ENCODE measurements at places on chromosomes 13 and 19. TPM values are rescaled to one million over a fixed set of nuclear protein-coding genes. Genes with fewer than 3 reads are reported as not detected.

- H3K4me1 ChIP-seq: no peaks in the 10 kb centered on the region
- no peak overlapping the region for H3K27ac ChIP-seq
- no peaks in the 10 kb centered on the region for H3K27me3 ChIP-seq
- no peak overlapping the region for H3K4me3 ChIP-seq
These were observed 1238.0 kb downstream of the PCDH17 start for GRCh38 chr13:58869566-58869965.

GRCh38 chr19:5179256-5179655, 161.4 kb downstream of the PTPRS start:
- no peaks in the 10 kb centered on the region for H3K27me3 ChIP-seq
- no peaks in the 10 kb centered on the region for H3K4me1 ChIP-seq
- H3K4me3 ChIP-seq: no peak overlapping the region

- no peaks in the 10 kb centered on the region for H3K36me3 ChIP-seq
- H3K27ac ChIP-seq: no peak overlapping the region
- DNase-seq: no peak
- peaks cover 6% of the 10 kb centered on the region for H3K27me3 ChIP-seq
These were observed 124.7 kb upstream of the VSTM2B start for GRCh38 chr19:29400917-29401711.

DNA sequence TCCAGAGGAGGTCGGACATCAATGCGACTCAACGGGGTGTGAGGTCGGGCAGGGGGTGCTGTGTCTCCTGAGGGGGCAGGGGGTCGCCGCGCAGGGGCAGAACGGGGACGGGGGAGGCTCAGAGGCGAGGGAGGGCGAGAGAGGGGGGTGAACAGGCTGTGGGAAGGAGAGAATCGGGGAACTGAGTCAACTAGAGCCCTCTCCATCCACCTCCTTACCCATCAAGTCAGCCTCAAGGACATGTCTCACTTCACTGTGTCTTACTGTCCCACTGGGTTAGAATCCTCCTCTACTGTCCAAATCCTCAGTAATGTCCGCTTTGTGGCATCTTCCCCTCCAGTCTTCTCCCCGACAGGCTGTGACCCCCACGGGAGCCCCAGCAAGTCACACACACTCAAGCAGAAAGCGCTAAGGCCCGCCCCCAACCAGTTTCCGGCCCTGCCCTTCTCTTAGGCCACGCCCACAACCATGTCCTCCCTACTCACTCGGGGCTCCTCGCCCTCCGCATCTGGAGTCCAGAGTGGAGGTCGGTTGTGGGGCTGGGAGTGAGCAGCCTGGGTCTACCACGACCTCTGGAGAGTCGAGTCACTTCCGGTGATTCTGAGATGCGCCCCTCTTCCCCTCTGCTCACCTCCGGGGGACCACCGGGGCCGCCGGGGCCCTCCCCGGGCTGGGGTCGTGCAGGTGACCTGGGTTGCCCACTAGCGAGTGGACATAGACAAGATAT, 9.3 kb downstream of the PLEKHA4 start:
- H3K36me3 ChIP-seq: no peaks in the 10 kb centered on the region
- peak; percentile 84 for DNase-seq
- H3K27me3 ChIP-seq: peaks cover 11% of the 10 kb centered on the region
- H3K27ac ChIP-seq: no peak overlapping the region

DNA sequence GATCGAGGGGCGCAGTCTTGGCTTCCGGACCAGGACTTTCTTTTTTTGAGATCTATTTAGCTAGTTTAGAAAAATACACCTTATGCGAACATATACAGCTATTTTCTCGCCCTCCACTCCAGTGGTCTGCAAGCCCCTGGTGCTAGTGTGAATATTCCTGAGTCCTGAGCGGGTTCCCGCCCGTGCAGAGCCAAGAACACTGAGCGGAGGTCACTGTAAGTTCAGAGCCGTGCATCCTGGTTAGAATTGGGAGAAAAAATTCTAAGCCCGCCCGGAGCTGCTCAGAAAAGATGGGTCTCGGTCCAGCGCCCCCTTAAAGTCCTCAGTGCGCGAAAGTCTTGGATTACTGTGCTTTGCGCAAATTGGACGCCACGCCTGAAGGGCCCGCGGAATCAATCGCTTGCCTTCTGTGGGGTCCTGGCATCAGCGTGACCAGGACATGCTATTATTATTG, 117.7 kb downstream of the KCNRG start:
- H3K36me3 ChIP-seq: no peaks in the 10 kb centered on the region
- H3K4me3 ChIP-seq: peak overlapping the region; percentile 9
- H3K27ac ChIP-seq: no peak overlapping the region
- peaks cover 57% of the 10 kb centered on the region for H3K27me3 ChIP-seq
- no peak for DNase-seq

GRCh38 chr19:13012690-13013608, 17.7 kb downstream of the NFIX start:
- no peaks in the 10 kb centered on the region for H3K36me3 ChIP-seq
- H3K4me3 ChIP-seq: peak overlapping the region; percentile 32
- peaks cover 14% of the 10 kb centered on the region for H3K4me1 ChIP-seq
- no peak overlapping the region for H3K27ac ChIP-seq

GRCh38 chr19:48487948-48488347, 18.8 kb downstream of the CYTH2 start:
- no peaks in the 10 kb centered on the region for H3K36me3 ChIP-seq
- peaks cover 23% of the 10 kb centered on the region for H3K27me3 ChIP-seq
- no peak for DNase-seq
- H3K27ac ChIP-seq: no peak overlapping the region
- no peak overlapping the region for H3K4me3 ChIP-seq

- H3K27me3 ChIP-seq: no peaks in the 10 kb centered on the region
- H3K27ac ChIP-seq: no peak overlapping the region
- H3K36me3 ChIP-seq: no peaks in the 10 kb centered on the region
- H3K4me3 ChIP-seq: no peak overlapping the region
- DNase-seq: no peak
These were observed 484.5 kb downstream of the SLITRK6 start for GRCh38 chr13:85314686-85315085.

GRCh38 chr13:60139272-60139671, 24.5 kb downstream of the DIAPH3 start:
- DNase-seq: no peak
- no peak overlapping the region for H3K27ac ChIP-seq

DNA sequence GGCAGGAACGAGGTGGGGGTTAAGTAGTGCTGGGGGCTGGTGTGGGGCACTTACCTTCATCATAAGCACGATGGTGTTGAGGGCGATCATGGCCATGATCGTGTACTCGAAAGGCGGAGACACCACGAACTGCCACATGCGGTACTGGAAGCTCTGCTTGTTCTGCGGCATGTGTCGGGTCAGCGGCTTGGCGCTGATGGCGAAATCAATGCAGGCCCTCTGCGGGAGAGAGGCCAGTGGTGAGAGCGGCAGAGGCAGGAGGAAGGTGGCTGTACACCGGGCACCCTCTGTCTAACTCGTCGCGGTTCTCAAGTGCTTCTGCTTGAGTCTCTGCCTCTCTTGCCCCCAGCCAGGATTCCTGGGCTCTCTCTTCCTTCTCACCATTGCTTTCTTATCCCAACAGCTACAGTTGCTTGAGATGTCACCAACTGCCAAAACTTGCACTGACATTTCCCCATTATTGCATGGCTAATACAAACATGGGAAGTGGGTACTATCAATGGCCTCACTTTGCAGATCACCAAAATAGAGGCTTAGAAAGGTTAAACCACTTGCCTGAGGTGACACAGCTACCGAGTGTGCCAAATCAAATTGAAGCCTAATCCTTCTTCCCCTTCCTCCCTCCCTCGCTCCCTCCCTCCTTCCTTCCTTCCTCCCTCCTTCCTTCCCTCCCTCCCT, 105.0 kb downstream of the IER2 start:
- no peaks in the 10 kb centered on the region for H3K36me3 ChIP-seq
- no peak overlapping the region for H3K4me3 ChIP-seq
- no peaks in the 10 kb centered on the region for H3K4me1 ChIP-seq
- H3K27me3 ChIP-seq: no peaks in the 10 kb centered on the region

DNA sequence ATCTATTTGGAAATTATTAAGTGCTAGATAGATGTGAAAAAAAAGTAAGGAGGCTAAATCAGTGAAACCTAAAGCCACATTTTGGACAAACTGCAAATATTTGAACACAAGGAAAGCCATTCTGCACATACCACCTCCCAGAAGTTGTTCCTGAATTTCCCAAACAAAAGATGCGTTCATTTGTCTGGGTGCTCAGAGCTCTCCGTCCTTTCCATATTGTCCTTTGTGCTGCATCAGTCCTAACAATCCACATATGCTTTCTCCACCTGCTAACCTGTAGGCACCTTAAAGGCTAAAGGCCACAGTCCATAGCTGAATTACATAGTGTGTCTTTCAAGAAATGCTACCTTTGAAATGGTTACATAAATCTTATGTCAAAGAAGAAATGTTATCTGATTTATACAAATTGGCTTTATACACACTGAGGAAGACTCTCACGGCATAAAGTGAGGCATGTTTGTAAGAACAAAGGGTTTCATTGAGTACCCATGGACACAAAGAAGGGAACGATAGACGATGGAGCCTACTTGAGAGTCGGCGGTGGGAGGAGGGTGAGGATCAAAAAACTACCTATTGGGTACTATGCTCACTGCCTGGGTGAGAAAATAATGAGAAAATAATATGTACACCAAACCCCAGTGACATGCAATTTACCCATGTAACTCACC, 182.0 kb downstream of the RGCC start:
- no peaks in the 10 kb centered on the region for H3K27me3 ChIP-seq
- H3K27ac ChIP-seq: no peak overlapping the region
- no peak overlapping the region for H3K4me3 ChIP-seq

The ADGRE2 gene
- total RNA-seq: 1.2 TPM

The ZNF471 gene
- total RNA-seq: 1.4 TPM

The COMP gene
- 0.09 TPM for total RNA-seq

Measured in thymus (tissue), 14 donors.